ENCODE measurements at places on chromosomes 5 and 9.

DNA sequence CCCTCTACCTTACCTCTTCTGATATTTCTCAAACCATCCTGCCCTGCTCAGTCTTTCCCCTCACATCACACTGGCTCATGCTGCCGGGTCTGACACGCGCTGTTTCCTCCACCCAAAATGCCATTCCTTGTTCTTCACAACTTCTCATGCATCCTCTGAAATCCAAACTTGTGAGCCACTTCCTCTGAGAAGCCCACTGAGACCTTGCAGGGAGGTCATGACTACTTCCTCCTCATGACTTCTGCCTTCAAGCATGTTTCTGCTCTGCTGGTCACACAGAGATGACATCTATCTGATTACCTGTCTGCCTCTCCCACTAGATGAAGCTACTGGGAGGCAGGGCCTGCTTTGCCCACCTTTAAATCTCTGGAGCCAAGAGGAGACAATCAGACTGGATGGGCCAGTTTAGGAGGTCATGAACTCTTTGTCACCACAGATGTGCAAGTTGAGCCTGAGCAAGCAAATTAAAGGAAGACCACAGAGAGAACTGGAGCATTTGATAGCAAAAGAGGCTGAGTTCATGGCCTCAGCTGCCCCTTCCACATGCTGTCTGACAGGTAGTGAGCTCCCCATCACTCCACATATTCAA is 119.8 kb upstream of the TBC1D2 start:
- DNase-seq, result no peak

DNA sequence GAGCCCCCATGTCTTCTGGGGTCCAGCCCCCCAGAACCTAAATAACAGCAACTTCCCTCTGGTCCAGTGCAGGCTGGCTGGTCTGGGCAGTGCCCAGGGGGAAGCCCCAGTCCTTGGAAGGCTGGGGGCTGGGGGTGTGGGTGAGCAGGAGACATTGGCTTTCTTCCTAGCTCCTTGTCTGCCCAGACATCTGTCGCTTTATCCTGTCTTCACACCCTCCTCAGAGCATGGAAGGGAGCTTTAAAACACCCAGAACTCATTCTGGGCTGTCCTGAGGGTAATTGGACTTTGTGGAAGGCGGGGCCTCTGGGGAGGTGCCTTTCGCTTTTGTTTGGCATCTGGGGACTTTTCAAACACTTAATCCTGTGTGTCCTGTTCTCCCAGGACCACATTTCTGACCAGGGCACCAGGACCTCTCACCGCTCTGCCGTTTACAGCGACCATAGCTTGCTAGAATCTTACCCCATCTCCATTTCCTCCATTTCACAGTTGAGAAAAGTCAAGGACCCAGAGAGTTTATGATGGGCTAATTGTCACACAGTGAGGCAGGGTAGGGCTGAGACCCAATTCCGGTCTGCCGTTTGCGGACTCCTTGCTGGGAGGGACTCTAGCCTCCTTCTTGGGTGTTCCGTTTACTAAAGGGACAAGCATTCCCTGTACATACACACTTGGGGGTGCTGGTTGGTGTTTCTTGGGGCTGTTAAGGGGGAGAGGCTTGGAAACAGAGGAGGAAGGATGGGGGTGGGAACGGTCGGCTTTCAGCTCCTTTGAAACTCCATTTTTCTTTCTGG is 1.1 kb downstream of the GSN start:
- no peak for DNase-seq

DNA sequence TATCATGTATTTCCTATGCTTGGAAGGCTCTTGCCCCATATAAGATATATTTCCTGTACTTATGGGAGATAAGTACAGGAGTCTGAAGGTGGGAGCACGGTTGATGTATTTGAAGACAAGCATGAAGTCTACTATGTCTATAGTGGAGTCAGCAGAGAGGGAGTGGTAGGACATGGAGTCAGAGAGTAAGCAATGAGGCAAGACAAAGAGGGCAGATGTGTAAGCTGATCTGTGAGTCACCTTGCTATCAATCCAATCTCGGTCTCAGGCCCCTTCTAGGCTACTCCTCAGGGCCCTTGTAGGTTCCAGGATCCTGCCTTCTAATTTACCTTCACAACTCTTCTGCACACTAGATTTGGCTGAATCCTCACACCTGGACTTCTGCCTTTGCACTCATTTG is 105.5 kb downstream of the MACIR start:
- no peak for DNase-seq

- DNase-seq, result no peak
These were observed 1.3 kb downstream of the PLPP7 start for GRCh38 chr9:131290767-131291370.

- no peak for DNase-seq
These were observed 621 bp upstream of the GCNT4 start for GRCh38 chr5:75053054-75053303.

DNA sequence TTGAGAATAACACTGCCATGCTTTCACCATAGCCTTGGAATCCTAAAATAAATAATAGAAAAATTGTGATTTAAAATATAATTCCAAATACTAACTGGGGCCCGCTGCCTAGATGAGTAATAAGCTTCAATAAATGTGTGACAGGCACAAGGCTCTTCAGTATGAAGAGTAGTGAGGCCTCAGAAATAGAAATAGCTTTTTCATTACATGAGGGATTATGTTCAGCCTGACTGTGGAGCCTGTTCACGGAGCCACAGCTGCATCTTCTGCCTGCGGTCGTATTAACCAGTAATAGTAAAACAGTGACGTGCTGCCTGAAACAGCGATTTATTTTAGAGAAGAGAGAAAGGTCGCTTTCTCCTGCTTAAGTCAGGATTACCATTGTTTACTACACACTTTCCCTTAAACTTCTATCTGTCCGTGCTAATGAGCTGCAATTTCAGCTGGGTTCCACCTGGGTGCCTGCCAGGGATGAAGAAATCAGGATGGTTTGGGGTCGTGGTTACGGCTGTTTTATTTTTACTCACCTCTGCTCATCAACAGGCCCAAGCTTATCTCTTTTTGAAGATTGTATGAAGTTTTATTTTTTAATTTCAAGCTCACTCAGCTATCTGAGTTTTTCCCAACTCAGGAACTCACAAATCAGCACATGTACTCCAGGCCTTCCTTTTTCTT is 284.9 kb upstream of the WWC1 start:
- DNase-seq, result no peak

GRCh38 chr5:44356231-44356630 is 33.0 kb downstream of the FGF10 start:
- DNase-seq, result no peak

GRCh38 chr9:133064241-133065069 is 2.7 kb downstream of the CEL start:
- no peak for DNase-seq

- no peak for DNase-seq
These were observed 92.4 kb downstream of the UNC13B start for GRCh38 chr9:35254237-35254636.

GRCh38 chr5:67773411-67774266 is 441.9 kb upstream of the PIK3R1 start:
- DNase-seq, result no peak

DNA sequence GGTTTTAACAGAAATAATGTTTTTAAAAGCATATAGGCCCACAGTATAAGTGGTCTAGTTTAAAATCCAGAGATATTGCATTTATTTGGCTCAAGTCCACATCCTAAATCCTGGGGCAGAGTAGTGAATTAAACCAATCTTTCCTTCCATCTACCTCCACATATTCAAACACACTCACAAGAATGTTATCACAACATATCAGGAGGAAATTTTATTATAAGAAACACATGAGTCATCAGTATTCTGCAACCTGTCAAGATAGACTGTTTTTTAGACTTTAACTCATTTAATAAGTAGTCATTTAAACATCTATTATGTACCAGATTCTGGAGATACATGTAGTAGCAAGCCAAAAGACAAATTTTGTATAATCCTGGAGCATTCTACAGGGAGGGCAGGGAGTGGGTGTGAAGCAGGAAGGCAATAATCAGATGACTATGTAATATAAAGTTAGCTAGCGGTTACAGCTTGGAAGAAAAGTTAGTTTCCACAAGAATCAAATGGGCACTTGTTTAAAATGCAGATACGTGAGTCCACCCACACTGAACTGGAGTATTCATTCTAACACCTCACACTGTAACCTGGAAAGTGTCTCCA is 187.3 kb upstream of the PIK3R1 start:
- DNase-seq, result no peak

DNA sequence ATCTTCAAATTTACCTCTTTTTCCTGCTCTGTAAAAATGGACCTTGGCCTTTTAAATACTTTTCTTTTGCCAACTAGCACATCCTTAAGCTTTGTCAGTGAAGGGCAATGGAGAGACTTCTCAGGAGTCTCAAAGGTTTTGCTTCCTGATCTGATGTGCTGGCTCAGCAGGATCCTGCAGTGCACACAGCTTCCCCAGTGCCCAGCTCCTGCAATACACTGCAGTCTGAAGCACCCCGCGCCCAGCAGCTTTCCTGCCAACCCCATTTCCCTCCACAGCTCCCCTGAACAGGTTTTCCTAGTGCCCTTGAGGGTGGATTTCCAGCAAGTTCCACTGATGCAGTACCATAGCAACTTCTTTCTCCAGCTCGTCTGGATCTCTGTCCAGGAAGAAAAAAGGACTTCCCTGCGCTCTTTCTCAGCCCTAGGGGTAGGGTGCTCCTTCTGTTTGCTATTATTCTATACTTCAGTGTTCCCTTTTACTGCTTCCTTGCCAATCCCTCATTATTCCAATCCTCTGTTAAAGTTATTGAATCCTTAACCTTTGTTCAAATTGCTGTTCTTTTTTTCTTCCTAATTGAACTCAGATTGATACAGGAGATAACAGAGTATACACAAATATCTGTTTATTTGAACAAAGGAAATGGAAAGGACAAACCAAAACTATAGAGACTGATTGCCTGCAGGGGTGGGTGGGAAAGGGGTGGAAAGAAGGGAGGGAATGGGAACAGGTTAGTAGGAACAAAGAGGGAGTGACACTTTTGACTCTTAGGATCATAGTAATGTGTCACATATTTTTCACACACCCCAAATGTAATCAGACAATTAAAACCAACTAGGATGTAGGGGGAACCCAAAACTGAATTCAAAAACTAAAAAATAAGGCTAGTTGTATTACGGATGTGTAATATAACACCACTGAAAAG is 8.5 kb downstream of the SNAPC3 start:
- DNase-seq, result no peak

DNA sequence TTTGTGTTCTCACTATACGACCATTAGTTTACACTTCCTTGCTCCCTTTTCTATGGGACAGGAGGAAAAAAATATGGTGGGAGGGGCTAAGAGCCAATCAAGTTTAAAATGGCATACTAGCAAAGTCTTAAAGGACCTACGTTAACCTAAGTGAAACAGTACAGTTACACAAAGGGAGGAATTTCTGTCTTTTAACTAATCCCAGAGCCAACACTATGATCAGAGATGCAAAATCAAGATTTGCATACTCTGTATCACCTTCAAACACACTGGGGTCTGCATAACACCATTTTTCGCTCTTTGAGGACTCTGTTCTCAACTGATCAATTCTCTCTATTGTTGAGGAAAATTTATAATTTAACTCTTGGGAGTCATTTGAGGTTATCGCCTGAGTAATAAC is 49.8 kb downstream of the ALDH1A1 start:
- no peak for DNase-seq

GRCh38 chr5:153520952-153521351 is 30.5 kb downstream of the GRIA1 start:
- no peak for DNase-seq
